ENCODE measurements at places on chromosomes 3 and 15.

GRCh38 chr3:183296944-183297343, 43.9 kb downstream of the B3GNT5 start:
- DNase-seq: no peak

- no peak for DNase-seq
Observed at GRCh38 chr3:86967062-86967461, 23.9 kb downstream of the VGLL3 start.

- no peak for DNase-seq
Observed at GRCh38 chr3:108130701-108131474, 40.1 kb upstream of the CD47 start.

GRCh38 chr3:188458756-188459155, 304.8 kb downstream of the LPP start:
- no peak for DNase-seq

- no peak for DNase-seq
Observed at GRCh38 chr15:85780225-85780985, 14.3 kb downstream of the KLHL25 start.

- no peak for DNase-seq
Observed at GRCh38 chr3:126773167-126773566, 69.1 kb downstream of the CHCHD6 start.

GRCh38 chr3:14227856-14228255, 49.2 kb downstream of the LSM3 start:
- DNase-seq: no peak

DNA sequence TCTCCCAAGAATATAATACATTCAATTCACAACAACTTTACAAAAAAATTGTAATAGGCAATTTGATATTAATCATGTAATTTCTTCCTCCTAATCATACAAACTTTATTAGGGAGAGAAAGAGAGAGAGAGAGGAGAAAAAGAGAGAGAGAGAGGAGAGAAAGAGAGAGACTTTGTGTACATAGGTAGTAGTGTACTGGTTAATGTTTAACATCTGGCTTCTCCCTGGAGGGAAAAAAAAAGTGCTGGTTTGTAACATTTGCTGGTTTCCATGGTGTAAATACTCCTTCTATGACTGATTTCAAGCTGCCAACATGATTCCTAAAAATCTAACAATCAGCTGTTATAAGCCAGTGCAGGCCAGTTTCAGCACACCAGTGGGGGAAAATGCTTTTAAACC, 98.0 kb upstream of the ARHGEF26 start:
- no peak for DNase-seq

- DNase-seq: no peak
Observed at GRCh38 chr15:54289590-54290136, 311.4 kb downstream of the UNC13C start.

- no peak for DNase-seq
Observed at GRCh38 chr15:83899670-83900069, 245.7 kb downstream of the ADAMTSL3 start.

- peak; percentile 77 for DNase-seq
Observed at GRCh38 chr3:78994174-78995027, 773.4 kb downstream of the ROBO1 start.

GRCh38 chr3:48427630-48427962, 2.3 kb downstream of the PLXNB1 start:
- DNase-seq: no peak

DNA sequence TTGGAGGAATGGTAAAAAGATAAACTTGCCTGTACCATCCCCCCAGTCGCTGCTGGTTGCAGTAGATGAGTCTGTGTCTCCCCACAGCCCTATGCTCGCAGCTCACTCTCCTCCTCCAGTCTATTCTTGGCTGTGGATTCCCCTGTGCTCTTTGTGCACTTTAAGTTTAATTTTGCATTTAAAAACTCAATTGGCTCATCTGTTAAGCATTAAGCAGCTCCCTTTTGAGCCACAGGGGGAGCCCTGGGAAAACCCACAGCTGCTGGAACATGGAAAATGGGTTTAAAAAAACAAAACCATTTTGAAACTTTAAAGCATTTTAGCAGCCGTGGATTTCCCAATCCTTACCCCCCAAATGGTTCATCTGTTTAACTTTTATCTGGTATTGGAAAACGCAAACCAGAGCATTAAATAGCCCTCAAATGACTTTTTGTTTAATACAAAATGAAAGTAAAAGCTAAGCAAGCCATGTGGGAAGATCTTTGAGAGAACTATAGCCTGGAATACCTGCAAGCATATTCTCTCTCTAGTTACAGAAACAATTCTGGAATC, 536.9 kb downstream of the ZIC1 start:
- peak; percentile 65 for DNase-seq

DNA sequence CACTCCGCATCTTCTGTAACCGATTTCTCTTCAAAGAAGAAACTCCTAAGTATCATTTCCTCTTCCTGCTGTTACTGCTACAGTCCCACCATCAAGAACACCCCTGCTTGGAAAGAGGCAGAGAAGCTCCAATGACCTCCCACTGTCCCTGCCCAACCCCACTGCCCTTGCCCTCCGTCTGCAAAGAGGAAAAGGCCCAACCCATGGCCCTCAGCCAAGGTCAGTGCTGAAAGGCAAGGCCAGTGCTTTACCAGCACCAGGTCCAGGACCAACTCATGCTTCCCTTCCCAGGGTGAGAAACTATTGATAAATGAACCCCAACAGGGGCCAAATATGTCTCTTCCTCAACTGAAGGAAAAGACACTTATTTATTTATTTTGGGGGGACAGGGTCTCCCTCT, 22.5 kb downstream of the FAM240A start:
- no peak for DNase-seq

Measured in GM23338 (cell line).